ENCODE measurements at places on chromosomes 16 and 17.

DNA sequence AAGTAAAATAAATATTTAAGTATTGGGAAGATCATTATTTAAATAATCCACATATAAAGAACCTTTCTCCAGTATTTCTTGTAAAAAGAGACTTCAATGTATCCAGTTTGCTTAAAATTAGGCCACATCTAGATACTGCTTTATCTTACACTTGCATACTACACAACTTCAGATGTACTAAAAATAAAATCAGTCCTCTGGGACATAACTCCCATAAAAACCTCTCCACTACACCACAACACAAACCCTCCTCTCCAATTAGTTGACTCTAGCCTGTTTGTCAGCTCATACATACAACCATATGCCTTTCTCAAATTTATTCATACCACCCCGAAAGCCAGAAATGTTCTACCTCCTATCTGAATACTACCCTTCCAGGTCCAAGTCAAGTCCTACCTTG is 21.6 kb downstream of the SPOP start:
- DNase-seq = no peak

GRCh38 chr17:27746881-27747280 is 53.4 kb downstream of the NOS2 start:
- DNase-seq = no peak

GRCh38 chr17:14214271-14214670 is 22.4 kb downstream of the CDRT15 start:
- DNase-seq = no peak

- no peak for DNase-seq
Measured at GRCh38 chr17:16922386-16923096, 49.4 kb downstream of the TNFRSF13B start.

- DNase-seq = peak; percentile 7
Measured at GRCh38 chr17:47220531-47220999, 11.4 kb downstream of the MYL4 start.

- no peak for DNase-seq
Measured at GRCh38 chr16:86598607-86599565, 20.5 kb downstream of the FOXL1 start.
